Myocyte (in vitro differentiated cells): ENCODE measurements at places on chromosomes 6 and 20.
A peak's percentile ranks its signal among the peaks of the same experiment; 100 is the strongest.

- peak; percentile 46 for DNase-seq
These were observed 2.3 kb downstream of the ARID1B start for GRCh38 chr6:156779206-156780094.

DNA sequence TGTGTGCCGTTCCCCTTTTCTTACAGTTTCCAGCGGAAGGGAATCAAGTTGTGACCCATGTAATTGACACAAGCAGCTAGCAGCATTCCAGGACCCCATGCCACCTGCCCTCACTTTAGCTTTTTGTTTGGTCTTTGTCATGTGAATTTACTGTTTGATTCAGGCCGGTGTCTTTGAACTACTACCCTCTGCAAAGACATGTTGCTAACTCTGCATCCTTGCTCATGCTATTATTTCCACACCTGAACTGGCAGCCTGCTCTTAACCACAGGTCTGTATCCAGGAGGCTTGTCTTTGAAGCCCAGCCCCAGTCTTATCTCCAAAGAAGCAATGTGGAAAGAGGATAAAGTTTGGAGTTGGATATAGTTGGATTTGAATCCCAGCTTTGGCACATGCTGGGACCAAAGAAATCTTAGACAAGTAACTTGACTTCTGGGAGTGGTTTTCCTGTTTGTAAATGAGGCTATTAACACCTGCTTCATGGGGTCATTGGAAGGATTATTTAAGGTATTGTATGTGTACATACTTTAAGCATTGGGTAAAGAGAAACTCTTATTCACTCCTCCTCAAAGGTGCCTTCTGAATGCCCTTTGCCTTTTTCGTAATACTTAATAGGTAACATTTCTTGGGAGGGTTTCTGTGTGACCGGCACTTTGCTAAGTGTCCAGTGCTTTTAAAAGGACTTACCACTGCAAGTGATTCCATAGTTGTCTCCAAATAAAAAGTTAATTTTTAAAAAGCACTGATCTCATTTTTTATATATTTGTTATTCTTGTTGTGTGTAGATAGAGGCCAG lies 52.4 kb downstream of the RALY start:
- DNase-seq, result no peak

DNA sequence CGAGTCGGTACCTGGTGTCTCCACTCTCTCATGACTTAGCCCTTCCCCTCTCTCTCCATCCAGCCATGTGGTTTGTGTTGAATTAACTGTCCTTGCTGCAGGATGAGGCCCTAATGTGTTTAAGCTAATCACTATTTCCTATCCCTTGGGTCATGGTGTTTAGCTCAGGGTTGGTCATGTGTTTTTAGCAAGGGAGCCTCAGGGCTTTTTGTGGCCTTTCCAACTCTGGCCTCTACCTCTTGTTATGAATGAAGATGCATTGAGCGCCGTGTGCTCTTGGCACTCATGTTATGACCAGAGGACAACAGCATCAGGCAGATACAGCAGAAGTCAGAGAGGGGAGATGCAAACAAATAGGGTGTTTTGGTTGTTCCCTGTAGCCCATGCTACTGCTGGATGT lies 674.2 kb upstream of the FLRT3 start:
- no peak for DNase-seq

DNA sequence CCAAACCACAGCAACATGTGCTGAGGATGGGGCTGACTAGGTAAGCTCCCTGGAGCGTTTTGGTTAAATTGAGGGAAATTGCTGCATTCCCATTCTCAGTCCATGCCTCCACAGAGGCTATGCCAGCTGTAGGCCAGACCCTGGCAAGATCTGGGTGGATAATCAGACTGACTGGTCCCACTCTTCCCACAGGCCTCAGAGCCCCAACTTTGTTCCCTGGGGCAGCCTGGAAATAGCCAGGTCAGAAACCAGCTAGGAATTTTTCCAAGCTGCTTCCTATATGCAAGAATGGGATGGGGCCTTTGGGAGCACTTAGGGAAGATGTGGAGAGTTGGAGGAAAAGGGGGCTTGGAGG lies 1.5 kb upstream of the VEGFA start:
- DNase-seq, result no peak

- no peak for DNase-seq
These were observed 88.0 kb downstream of the FRK start for GRCh38 chr6:115972679-115973078.

- no peak for DNase-seq
These were observed 940.5 kb upstream of the MANEA start for GRCh38 chr6:94636780-94637385.

- DNase-seq, result no peak
These were observed 105.5 kb downstream of the ASCC3 start for GRCh38 chr6:100775667-100776066.

- no peak for DNase-seq
These were observed 32.0 kb upstream of the SMIM28 start for GRCh38 chr6:138345565-138346285.

- DNase-seq, result no peak
These were observed 35.9 kb downstream of the SLC2A12 start for GRCh38 chr6:134016558-134016814.

- DNase-seq, result peak; percentile 17
These were observed 2.2 kb downstream of the SLC13A3 start for GRCh38 chr20:46648903-46649649.
